ENCODE measurements at places on chromosomes 5 and 9. TPM values are rescaled to one million over a fixed set of nuclear protein-coding genes. Genes with fewer than 3 reads are reported as not detected.

IFNE gene
- not detected for total RNA-seq

PDGFRB gene
- total RNA-seq: 0.62 TPM

FOXD4L4 gene
- total RNA-seq: not detected

PCDHGA1 gene
- 0.09 TPM for total RNA-seq

DNA sequence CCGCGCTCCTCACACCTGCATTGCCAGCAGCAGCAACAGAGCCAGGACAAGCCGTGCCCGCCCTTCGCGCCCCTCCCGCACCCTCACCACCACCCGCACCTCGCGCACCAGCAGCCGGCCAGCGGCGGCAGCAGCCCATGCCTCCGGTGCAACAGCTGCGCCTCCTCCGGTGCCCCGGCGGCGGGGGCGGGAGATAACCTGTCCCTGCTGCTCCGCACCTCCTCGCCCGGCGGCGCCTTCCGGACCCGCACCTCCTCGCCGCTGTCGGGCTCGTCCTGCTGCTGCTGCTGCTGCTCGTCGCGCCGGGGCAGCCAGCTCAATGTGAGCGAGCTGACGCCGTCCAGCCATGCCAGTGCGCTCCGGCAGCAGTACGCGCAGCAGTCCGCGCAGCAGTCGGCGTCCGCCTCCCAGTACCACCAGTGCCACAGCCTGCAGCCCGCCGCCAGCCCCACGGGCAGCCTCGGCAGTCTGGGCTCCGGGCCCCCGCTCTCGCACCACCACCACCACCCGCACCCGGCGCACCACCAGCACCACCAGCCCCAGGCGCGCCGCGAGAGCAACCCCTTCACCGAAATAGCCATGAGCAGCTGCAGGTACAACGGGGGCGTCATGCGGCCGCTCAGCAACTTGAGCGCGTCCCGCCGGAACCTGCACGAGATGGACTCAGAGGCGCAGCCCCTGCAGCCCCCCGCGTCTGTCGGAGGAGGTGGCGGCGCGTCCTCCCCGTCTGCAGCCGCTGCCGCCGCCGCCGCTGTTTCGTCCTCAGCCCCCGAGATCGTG lies 517 bp downstream of the KCNN2 start:
- no peak for DNase-seq

DNA sequence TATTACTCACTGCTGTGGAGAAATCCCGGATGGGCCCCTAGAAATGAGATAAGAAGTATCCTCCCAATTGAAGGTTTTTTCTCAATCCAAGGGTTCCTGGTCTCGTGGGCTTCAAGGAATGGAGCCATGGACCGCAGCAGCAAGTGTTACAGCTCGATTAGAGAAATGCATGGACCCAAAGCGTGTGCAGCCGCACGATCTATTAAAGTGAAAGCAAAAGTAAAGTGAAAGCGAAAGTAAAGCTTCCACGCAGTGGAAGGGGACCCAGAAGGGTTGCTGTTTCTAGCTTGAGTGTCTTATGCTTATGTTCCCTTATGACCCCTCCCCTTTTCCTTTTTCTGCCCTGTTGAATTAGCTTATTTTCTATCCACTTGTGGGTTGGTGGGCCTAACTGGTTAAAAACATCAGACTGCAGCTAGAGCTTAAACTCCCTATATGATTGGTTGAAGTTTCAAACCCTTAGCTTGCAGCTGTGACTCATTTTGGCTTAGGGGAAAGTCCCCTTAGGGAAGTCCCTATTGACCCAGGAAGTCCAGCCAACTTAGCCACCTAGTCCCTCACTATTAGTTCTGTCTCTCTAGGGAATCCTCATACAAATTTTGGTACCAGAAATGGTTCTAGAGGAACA lies 1111.8 kb downstream of the TAF11L14 start:
- peak; percentile 85 for DNase-seq

- DNase-seq: no peak
These were observed 164.5 kb downstream of the ZNF608 start for GRCh38 chr5:124581738-124582560.

DNA sequence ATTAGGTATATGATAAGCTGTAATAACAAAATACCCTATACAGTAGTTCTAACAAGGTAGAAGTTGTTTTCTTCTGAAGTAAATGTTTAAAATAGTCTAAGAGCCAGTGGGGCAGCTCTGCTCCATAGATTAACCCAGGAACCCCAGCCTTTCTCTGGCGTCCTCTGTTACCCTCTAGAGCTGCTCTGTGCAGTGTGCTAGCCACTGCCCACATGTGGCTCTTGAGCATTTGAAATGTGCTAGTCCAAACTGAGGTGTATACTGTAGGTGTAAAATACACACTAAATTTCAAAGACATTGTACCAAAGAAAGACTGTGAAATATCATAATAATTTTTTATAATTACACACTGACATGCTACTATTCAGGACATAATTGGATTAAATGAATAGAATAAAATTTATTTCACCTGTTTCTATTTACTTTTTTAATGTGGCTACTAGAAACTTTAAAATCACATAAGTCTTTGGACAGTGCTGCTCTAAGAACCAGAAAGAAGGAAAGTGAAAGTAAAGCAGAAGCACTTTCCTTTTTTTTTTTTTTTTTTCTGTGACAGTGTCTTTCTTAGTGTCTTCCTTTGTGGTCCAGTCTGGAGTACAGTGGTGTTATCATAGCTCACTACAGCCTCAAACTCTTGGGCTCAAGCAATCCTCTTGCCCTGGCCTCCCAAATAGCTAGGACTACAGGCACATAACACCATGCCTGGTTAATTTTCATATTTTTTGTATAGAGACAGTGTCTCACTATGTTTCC lies 39.3 kb downstream of the RAI14 start:
- peak; percentile 58 for DNase-seq

DNA sequence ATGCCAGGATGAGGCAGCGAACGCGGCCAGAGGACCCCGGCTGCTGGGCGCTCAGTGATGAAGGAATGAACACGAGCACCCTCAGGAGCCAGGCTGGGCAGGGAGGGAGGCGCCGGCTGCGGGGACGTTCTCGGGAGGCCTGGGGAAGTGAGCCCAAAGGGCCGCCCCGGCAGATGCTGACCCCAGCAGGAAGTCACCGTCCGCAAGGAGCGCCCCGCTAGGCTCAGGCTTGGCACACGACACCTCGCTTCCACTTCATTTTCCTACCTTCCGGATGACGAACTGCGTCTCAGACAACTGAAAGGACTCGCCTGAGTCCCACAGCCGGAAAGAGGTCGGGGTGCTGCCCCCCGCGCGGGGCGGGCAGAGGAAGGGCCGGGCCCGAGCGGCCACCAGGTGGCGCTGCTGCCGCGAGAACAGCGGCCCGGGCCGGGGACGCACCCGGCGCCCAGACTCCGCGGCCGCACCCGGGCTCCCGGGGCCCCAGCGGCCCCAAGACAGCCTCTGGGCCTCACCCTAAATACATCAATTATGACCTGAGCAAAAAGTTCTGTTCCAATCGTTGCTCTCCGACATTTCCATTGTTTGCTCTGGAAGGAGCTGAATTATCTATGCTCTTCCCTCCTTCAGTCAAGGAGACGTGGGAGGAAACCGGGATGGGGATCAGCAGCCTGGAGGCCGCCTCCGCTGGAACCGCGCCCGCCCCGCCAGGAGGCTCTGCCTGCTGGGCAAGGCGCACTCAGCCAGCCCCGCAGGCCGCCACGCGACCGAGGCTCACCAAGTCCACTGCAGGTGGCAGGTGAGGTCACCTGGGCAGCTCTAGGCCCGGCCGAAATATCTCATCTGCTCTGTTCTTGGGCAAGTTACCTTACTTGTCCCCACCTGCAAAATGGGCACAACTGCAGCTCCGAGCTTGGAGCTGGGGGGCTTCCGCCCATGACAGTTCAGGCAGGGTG lies 107.0 kb downstream of the ZNF354C start:
- peak; percentile 87 for DNase-seq

GRCh38 chr5:178349075-178349511 lies 116.5 kb upstream of the PHYKPL start:
- DNase-seq: no peak

DNA sequence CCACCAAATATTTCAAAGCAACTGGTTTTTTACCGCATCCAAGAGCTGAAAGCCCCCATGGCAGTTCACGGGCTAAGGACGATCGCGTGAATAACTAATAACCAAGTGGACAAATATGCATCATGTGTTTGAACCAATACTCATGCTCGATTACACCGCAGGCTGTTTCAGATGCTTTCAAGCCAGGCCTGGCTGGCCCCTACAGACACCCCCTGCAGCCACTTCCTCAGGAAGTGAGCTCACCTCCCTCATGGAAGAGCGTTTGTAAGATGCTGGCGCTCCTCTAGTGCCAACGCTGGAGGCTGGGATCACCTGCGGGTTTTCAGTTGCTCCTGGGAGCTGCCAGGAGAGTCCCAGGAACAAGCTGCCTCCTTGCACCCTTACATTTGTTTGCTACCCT lies 53.9 kb upstream of the PTCH1 start:
- DNase-seq: no peak

- no peak for DNase-seq
These were observed 139.0 kb downstream of the BOD1 start for GRCh38 chr5:173477345-173478040.

- no peak for DNase-seq
These were observed 214.2 kb downstream of the FANCC start for GRCh38 chr9:95103281-95103771.

DNA sequence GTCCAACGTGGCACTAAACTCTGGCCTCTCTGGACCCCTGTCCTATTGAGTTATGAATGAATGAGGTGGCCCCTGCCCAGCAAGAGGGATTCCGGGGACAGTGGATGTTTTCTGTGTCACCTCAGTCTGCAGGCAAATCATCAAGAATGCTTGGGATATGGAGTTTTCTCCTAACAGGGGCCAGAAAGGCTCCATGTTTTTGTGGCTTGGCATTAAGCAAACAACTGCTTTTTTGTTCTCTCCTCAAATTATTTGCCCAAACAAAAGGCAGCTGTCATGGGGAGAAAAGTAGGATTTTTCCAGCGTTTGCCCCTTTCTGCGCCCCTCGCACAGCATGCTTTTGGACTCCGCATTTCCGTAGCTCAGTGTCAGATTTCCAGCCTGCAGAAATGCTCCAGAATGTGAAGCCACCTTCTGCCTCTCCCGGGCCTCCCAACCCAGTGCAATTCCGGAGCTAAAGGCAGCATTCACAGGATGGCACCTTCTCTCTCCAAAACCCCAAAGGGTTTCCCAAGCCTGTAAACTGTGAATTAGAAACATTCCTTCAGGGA lies 553.3 kb downstream of the CCDC171 start:
- no peak for DNase-seq

- DNase-seq: no peak
These were observed 21.9 kb upstream of the MED10 start for GRCh38 chr5:6399980-6400910.
